Muscle of leg (tissue), 16 donors: ENCODE measurements at places on chromosomes 5 and 9. TPM values are rescaled to one million over a fixed set of nuclear protein-coding genes. Genes with fewer than 3 reads are reported as not detected.

The SSNA1 gene
- 52.9 TPM for total RNA-seq

GRCh38 chr5:11224436-11225187 is 463.6 kb upstream of the DAP start:
- peak; percentile 55 for DNase-seq

GRCh38 chr5:41843456-41844370 is 26.5 kb downstream of the OXCT1 start:
- peak; percentile 59 for DNase-seq

GRCh38 chr5:146043722-146044121 is 61.7 kb downstream of the PLAC8L1 start:
- DNase-seq = no peak

DNA sequence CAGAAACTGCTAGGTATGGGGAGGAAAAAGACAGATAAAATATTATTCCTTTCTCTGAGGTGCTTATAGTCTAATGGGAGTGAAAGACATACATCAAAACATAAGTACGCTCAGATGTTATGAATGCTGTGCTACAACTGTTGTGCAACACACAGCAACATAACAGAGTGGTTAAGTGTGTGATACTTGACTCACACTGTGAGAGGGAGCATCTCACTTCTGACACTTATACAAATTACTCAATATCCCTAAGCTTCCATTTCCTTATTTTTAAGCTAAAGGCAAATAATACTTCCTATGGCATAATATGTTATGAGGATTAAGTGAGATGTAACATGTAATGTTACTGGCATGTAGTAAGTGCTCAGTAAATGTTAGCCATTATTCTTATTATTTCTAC is 110.6 kb upstream of the FER start:
- DNase-seq = no peak

GRCh38 chr5:113039934-113040285 is 63.3 kb downstream of the DCP2 start:
- no peak for DNase-seq

- DNase-seq = no peak
Observed at GRCh38 chr5:38329132-38329715, 70.9 kb downstream of the EGFLAM start.
